Nucleus accumbens (tissue), 56 donors: ENCODE measurements at places on chromosomes 2 and 18.

DNA sequence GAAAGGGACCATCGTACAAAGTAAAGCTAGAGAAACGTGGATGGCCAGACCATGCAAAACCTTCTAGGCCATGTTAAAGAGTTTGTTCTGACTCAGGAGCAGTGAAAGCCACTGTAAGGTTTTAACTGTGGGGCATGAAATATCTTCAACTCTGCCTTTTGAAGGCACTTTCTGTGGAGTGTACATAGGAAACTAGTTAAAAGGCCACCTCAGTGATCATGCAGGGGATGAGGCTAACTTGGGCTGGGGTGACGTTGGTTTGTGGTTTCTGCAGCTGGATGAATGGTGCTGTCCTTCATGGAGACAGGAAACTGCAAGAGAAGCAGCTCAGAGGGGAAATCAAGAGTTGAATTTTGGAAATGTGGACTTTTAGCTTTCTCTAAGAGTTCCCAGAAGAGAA lies 190.7 kb downstream of the CDCA7 start:
- no peak for DNase-seq

DNA sequence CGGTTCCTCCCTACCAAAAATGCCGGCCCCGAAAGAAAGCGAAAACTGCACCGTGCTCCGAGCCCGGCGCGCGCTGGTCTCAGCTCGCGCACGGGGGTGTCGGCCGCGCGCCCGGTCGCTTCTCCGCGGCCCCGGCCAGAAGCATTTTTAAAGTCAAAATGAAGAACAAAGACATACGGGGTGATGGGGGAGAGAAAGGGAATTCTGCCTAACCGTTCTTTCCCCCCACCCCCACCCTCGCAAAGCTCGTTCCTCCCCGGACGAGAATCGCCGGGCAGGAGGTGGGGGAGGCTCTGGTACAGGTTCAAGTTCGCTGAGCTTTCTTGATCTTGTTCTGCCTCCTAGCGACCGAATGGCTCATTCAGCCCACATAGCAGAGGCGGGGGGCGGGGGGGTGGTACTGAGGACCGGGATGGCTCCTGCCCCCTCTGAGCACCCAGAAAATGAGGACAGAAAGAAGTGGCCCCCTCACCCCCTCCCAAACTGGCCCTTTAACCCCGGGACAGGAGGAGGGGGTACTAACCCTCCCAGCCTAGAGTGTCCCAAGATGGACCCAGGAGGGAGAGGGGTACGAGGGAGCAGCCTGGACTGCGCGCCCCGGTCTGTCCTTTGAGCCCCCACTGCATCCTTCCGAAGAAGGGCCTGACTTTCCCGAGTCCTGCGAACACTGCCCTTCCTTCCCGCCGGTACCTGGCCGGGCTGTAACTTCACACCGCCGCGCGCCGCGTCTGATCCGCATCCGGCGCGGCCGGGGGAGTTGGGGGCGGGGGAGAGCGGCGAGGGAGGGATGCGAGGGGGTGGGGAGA lies 3.1 kb downstream of the BCL11A start:
- peak; percentile 39 for DNase-seq

DNA sequence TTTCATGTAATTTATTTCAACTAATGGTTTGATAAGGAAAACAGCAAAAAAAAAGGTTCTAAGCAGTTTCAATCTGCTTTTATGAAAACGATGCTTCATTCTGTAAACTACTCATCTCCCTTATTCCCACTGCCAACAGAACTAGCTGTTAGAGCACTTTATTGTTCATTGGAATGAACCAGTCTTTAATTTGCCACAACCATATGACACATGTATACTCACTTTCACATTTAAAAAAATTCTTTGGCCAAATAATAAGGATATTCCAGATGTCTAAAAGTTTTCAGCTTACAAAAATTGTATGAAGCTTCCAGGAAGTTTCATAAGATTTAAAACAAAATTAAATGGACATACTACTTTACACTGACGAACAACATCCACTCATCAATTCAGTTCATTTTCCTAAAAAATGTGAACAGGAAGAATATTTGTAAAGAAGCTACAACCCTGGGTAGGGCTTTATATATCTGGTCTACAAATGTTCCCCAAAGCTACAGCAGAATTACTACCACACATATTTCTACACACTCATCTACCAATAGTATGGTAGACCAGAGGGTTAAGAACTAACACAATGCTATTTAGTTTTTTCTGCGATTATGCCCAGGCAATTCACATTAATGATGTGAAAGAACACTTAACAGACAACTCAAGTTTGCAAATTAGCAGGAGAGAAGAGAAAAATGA lies 37.7 kb downstream of the ZNF521 start:
- no peak for DNase-seq

DNA sequence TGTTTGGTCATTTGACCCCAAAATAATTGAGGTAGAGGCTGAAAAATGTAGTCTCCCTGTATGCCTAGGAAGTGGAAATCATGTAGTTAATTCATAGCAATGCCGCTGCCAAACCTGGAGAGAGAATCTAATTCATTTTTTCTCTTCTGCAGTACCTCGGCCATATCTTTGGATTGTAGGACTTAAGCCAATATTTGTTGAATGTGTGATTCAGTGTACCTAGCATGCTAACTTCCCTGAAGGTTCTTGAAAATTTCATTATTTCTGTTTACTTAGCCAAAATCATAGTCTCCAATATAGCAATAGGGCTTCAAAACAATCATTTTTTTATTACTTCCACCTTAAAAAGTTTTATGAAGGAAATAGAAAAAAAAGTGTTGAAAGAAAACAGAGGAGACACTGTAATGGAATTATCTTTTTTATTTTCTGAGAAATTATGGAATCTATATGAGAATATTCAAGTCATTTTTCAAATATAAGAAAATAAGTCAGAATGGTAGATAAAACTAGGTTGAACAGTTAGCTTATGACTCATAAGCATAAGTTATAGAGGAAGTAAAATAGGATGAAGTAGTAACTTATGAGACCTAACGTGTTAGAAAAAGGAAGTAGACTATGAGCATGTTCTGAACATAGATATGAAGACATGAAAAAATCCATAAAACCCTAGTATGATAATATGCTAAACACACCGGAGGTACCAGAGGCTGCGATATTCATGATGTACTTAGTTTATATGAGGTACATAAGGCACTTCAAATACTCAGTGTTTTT lies 35.2 kb upstream of the CDH19 start:
- no peak for DNase-seq

DNA sequence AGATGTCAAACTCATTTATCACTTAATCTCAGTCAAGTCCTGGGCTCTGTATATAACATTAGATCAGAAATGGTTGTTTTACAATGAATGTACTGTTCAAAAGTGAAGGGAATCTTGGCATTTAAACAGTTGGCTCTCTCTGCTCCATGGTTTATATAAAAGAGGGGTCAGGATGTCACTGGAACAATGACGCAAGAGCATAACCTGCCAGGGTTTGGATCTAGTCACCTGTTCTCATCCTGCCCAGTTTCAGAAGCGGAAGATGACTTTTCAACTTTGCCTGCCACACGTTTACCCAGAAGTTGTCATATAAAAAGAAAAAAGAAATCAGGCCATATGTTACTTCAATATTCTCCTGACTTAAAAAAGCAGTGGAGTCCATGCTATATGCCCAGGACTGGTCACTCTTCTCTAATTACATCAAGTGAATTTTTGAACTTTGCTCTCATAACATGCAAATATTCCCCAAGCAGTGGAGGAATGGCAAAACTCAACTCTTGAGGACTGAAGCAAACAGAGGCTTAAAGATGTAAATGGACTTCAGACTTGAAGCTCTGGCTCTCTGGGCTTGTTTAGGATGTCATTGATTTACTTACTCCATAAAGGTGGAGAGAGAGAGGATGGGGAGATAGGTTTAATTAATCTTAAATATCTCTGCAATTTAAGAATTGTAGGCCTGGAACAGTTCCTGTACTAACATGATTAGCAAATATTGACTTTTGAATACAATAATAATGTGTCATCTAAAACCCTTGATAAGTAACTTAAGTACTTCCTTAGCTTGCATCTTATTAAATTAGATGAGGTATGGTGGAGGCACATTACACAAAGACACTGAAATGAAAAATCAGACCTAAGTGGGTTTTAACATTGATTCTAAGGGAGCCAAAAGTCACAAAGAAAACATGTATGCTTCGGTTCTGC lies 58.3 kb downstream of the ETAA1 start:
- no peak for DNase-seq

GRCh38 chr2:2719015-2719414 lies 387.9 kb upstream of the MYT1L start:
- DNase-seq, result no peak

DNA sequence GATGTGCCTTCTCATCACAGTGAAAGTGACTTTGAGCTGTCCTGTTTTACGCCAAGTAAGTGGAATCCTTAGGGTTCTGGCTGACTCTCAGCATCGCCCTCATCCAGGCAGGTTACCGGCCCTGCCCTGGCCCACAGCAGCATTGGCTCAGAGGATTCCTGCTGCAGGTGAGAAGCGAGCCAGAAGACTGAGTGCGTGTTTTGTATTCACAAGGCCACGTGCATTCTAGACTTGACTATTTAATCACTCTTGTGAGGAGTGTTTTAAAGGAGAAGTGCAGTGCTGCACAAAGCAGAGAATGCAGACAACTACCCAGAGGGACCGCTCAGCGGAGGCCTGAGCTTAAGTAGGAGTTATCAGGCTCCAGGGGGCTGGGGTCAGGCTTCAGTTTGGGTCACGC lies 48.3 kb downstream of the LAMA3 start:
- no peak for DNase-seq

DNA sequence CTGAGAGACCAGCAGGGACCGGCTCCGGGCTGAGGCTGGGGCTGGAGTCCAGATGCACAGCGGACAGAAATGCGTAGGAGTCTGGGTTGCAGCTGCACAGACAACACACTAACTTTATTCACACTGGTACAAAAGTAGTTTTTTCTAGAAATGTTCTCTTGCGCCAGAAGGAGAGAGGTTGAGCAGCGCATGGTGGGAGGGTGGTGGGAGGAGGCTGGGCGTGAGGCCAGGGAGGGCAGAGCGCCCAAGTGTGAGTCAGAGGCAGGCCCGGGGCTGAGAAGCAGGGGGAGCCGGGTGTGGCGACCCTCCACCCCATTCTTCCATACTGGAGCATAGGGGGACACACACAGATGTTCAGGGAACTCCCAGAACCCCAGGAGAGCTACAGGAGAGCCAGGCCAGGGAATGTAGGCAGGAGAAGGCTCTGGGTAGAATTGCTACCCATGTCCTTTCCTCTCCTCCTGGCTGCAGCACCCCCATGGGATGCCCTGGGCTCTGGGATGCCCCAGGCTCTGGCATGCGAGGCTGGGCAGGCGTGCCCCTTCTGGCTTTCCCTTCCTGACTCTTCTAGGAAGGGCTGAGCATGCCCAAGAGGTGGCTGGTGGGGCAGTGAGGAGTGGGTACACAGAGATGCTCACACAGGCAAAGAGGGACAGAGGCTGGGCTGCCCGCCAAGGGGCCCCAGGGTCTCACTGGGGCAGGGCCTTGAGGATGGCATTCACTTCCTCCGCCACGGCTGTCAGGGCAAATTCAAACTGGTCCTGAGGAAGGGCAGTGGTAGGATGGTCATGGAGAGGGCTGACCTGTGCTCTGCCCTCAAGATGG lies 10.6 kb downstream of the DNAJB2 start:
- DNase-seq, result peak; percentile 83

- DNase-seq, result no peak
Measured at GRCh38 chr2:65487404-65487803, 55.0 kb upstream of the SPRED2 start.

DNA sequence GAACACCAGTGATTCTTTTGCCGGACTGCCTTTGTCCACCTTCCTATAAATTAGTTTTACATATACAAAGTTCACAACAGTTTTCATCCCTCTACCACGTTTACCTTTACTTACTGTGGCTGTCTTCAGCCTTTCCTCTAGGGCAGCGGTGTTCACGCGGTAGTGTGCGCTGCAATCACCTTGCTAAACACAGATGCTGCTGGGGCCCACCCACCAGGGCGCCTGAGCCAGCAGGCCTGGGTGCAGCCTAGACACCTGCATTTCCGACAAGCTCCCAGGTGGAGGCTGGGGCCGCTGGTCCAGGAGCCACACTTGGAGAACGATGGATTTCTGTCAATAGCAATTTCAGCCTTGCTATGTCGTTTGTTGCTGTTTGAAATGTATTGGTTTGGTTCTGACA lies 83.1 kb downstream of the NDUFA10 start:
- no peak for DNase-seq

GRCh38 chr2:146451972-146452371 lies 1392.9 kb upstream of the ACVR2A start:
- no peak for DNase-seq

DNA sequence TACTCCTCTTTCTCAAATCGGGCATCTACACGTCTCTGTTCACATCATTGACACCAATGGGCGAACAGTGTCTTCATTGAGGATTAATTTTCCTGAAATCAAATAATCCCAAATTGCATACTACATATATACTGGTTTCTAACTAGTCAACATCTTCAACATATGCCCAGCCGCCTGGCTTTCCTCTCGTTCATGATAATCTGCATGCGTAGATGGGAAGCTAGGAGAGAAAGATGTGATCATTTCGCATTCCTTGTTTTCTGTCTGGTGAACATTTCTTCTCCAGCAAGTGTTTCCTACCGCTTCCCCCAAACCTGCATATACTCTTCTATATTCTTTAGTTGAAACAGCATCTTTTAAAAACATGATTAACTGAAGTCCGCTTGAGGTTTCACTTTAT lies 7.4 kb downstream of the TWIST2 start:
- no peak for DNase-seq

DNA sequence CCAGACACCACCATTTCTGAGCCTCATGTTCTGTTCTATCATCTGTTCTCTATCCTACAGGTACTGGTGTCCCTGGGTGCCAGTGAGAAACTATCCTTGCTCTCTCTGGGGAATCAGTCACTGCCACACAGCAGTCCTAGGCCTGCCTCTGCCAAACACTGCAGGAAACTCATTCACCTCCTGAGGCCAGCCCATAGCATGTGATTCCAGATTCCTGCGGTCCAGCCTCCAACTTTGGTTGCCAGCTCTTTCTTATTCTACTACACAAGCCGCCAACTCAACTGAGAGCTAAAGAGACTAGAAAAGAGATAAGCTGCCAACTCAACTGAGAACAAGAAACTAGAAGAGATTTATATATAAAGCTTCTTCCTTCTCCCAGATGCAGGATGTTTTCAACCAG lies 8.8 kb upstream of the TTLL4 start:
- no peak for DNase-seq

DNA sequence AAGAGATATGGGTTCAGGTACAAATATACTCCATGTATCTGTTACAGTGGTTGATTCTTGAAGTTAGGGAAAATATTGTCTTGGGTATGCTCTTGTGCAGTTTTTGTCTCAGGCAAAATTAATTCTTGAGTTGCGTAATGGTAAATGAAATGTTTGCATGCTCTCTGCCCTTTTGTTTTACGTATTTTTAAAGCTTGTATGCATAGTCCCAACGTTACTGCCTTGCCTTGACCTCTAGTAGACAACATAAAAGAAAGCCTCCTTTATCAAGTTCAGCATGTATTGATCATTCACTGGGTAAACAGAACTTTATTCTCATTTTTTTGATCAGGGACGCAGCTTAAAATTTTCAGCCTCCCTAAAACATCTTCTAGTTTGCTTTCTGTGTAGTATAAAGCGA lies 283.1 kb downstream of the THSD7B start:
- no peak for DNase-seq
